ENCODE measurements at places on chromosomes 3 and 15.

GRCh38 chr15:70387081-70387480 lies 289.4 kb upstream of the TLE3 start:
- no peak for DNase-seq

DNA sequence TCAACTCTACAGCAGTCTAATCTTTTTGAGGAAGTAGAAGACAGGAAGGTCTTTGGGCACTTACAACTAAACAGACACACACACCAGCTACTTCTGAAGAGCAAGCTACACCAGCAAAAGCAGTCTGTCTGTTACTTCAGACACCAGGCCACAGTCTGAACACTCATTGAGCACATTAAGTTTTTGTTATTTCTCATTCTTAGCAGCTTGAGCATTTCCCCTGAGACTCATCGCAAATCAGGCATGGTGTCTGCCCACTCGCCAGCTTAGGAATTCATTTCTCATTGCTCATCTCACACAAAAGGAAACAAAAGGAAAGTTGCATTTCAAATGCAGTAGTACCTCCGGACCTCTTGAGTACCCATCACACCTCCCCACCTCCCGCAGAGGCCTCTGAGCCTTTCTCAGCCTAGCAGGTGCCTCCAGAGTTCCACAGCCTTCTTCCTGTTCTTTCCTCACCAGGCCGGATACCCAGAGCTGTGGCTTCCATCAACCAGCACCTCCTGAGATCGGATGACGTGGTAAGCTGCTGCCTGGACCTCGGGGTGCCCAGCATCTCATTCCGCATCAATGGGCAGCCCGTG lies 302.0 kb downstream of the RYR3 start:
- DNase-seq, result no peak

GRCh38 chr3:31248563-31248992 lies 284.1 kb upstream of the STT3B start:
- no peak for DNase-seq

DNA sequence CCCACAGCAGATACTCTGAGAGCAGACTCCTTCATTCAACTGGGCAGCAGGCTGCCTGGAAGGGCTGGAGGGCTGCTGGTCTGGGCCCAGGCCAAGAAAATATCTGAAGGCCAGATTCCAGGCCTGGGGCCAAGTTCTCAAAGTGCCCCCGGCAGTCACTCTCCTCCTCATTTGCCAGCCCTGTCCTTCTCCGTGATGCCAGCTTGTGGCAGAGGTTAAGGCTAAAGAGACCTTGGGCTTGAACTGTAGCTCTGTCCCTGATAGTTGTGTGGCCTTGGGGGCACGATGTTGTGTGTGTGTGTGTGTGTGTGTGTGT lies 39.0 kb downstream of the FAM3D start:
- DNase-seq, result no peak

- no peak for DNase-seq
Measured at GRCh38 chr15:25565470-25566264, 126.8 kb upstream of the UBE3A start.

- DNase-seq, result no peak
Measured at GRCh38 chr3:60909526-60909925, 341.7 kb downstream of the FHIT start.

DNA sequence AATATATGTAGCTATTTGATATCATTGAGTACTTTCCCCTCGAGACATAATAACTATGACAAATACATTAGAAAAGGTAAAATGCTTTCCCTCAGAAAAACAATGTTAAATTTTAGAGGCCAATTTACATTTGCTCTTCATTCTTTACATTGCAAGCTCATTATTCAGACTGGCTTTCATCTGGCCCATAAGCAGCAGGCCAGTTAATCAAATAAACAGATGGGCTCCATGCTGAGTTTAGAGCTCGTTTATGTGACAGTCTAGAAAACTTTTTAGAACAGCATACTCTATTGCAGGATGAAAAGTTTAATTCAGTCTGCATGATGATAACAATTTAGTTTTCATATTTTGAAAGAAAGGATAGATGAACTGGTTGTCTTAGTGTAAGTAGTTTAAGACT lies 150.6 kb downstream of the DUT start:
- DNase-seq, result no peak

DNA sequence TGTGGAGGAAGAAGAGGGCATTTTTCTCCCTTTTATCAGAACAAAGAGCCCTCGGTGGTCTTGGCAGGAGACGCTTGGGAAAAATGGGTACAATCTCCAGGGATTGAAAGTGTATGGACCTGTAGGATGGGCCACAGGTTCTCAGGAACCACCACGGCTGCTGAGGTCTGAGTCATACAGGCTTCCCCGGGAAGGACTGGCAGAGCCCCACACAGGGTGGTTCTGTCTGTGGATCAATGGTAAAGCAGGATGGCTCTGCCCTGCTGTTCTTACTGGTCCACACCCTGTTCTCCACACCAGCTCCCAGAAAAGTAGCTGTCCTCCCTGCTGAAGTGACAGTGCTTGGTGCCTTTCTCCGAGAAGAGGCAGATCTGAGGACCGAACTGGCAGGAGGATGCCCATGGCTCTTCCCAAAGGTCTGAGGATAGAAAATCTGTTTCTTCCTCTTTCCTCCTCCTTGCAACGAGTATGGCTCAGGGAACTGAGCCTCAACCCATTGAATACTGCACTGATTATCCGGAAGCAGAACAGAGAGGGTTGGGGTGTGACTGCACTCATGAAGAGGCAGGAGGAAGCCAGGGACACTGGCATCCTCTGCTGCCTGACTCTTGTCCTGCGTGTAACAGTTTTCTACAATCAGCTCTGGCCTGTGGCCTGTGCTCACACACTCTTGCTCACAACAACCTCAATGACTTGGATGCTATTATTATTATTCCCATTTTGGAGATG lies 39.0 kb downstream of the KIF9 start:
- DNase-seq, result no peak

DNA sequence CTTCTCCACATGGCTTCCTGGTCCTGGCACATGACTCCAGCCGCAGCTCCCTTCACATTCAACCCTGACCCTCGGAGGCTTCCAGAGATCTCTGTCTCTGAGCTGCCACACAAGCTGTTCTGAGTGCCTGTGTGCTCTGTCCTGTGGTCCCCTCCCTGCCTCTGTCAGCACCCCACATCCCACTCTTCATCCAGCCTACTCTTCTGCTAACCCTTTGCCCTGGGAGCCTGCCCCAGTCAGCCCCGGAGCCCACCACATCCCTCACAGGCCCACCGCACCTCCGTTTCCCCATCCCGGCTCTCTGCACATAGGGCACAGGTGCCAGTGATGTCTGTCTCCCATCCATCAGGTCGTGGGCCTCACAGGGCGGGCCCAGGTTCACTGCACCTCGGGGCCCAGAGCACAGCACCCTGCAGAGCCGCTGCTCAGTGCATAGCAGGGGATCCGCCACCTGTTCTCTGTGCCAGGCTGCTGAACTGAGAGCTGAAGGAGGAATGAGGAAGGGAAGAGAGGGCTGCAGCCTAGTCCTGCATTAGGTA lies 133.6 kb downstream of the UACA start:
- DNase-seq, result no peak

DNA sequence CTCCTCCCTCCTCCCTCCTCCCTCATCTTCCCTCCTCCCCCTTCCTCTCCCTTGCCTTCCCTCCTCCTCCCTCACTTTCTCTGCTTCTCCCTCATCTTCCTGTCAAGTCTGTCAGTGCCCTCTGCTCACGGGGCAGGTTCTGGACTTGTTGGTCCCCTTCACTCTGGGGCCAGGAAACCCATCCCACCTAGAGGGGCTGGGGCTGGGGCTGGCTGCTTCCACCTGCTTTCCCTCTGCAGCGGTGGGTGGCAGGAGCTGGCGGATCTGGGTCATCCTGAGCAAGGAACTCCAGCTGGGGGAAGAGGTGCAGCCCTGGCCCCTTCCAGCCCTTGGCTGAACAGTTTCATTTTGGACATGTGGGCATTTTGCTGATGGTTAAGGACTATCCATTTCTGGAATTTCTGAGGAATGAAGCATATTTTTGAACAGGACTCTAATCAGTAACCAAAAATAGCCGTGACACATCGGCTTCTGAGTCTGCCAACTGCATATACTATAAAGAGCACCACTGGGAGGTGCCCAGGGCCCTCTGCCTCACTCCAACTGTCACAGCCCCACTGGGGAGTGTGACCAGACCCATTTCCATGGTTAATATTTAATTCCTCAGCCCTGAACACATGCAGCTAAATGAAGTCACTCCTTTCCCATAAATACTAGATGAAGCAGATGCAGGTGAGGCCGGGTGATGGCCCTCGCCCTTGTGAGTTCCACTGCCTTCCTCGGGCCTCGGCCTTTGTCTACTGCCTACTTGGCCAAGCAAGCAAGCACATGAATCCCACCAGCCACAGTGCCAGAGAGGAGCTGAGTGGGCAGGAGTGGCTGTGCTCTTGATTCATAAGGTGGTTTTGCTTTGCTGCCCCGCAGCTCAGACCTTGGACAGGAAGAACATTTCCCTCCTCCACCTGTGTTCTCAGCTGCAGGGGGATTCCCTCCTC lies 39.8 kb downstream of the CHDH start:
- no peak for DNase-seq

DNA sequence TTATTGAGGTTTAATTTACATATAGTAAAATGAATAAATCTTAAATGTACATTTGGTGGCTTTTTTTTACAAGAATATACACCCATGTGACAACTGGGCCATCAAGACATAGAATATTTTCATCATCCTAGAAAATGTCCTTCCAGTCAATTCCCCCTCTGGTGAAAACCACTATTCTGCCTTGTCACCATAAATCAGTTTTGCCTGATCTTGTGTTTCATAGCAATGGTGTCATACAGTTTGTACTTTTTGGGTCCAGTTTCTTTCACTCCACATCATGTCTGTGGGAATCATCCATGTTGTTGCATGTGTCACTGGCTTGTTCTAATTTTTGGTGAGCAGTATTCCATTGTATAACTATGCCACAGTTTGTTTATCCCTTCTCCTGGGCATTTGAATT lies 133.1 kb downstream of the PDCD6IP start:
- no peak for DNase-seq

DNA sequence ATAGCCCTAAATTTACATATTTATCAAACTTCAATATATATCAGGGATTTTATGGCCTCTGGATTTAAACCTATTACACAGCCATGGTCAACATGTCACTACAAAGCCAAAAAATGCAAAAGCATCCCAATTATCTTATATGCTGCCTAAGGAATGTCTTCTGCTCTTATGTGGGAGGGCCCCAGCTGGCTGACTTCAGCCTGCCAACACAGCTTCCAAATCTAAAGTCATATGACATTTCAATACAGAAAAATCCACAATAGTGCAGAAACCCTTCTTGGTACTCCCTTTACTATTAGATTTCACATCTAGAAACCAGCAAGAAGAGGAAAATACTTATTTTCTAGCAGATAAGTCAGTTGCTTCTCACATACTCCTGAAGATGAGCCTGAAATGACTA lies 6.4 kb downstream of the PFN2 start:
- DNase-seq, result no peak

- no peak for DNase-seq
Measured at GRCh38 chr15:39413558-39413957, 167.3 kb upstream of the THBS1 start.

DNA sequence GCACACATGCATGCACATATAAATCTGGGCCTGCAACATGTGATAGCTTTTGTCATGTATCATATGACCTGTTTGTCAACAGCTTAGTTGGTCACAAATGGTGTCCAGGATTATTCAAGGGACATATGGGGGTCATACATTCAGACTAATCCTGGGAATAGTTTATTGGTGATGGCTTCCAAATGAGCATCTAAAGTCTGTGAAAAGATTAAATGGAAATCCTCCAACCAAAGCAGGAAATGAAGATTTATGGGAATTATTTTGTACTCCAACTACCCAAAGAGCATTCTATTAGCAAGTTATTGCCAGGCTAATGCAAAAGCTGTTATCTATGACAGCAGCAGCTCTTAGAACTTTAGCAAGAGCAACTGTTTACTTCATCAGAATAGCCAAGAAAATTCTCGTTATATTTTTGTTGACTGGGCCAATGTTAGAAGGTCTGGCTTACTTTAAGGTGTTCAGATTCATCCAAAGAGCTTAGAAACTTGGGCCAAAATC lies 7.1 kb downstream of the FSTL1 start:
- no peak for DNase-seq

- no peak for DNase-seq
Measured at GRCh38 chr15:31930967-31931366, 99.3 kb upstream of the CHRNA7 start.

DNA sequence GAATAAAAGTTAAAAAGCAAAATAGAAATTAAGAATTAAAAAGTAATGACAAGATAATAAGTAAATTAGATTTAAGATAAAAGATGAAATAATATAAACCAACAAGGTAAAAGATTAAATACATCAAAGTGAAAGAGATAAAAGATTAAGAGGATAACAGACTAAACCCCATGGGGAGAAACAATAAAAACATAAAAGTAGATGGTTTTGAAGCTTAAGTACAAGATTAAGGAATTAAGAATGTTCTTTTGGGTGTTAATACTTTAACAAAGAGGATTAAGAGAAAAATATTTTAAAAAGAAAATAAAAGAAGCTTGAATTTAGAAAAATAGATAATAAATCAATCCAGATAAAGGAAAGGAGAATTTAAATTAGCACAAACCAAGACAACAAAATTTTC lies 85.4 kb downstream of the SQOR start:
- DNase-seq, result no peak

DNA sequence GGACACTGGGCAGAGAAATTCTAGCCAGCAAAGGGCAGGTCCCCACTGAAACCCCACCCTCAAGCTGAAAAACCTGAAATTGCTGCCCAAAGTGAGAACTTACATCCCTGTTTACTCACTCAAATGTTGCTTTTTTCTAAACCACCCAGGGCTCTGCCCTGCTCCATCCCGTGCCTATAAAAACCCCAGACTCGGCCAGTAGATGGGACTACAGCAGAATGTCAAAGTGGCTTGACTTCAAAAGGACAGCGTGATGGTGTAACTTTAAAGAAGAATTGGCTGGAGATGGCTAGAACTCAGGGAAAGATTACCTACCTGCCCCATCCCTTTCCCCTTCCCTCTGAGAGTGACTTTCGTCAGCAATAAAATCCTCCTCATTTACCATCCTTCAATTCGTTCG lies 246.9 kb downstream of the PYDC2 start:
- DNase-seq, result no peak

GRCh38 chr3:27239951-27240350 lies 129.2 kb downstream of the NEK10 start:
- DNase-seq, result no peak

GRCh38 chr3:186923241-186923640 lies 7.1 kb upstream of the ST6GAL1 start:
- no peak for DNase-seq

DNA sequence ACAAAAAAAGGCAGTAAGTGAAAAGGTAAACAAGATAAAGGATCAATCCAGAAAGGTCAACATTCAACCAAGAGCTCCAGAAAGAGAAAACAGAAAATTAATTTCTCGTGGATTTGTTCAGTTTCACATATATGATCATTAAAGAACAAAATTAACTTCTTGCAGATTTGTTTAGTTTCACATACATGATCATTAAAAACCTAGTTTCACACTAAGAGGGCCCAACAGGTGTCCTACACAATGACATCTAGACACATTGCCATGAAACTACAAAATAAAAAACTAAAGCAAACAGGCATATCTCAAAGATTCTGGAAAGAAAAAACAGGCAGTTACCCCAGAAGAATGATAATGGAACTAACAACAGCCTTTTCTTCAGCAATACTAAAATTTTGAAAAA lies 22.1 kb downstream of the PHC3 start:
- DNase-seq, result no peak
